ENCODE measurements at places on chromosomes 3 and 15.
A peak's percentile ranks its signal among the peaks of the same experiment; 100 is the strongest.

- no peak overlapping the region for H3K27ac ChIP-seq
- H3K4me3 ChIP-seq: no peak overlapping the region
- no peaks in the 10 kb centered on the region for H3K36me3 ChIP-seq
- DNase-seq: no peak
- no peaks in the 10 kb centered on the region for H3K27me3 ChIP-seq
Observed at GRCh38 chr15:79212589-79213157, 69.8 kb upstream of the ANKRD34C start.

DNA sequence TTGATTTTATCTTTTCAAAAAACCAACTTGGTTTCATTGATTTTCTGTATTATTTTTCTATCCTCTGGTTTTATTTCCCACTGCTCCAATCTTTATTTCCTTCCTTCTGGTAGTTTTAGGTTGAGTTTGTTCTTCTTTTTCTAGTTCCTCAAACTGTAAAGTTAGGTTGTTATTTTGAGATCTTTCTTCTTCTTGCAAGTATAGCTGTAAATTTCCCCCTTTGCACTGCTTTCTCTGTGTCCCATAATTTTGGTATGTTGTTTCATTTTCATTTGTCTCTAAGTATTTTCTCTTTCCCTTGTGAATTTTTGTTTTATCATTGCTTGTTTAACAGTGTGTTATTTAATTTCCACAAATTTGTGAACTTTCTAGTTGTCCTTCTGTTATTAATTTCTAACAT is 120.0 kb downstream of the PLD1 start:
- peaks cover 19% of the 10 kb centered on the region for H3K4me1 ChIP-seq
- peaks cover 11% of the 10 kb centered on the region for H3K36me3 ChIP-seq
- no peak overlapping the region for H3K4me3 ChIP-seq
- no peak overlapping the region for H3K27ac ChIP-seq
- DNase-seq: no peak

DNA sequence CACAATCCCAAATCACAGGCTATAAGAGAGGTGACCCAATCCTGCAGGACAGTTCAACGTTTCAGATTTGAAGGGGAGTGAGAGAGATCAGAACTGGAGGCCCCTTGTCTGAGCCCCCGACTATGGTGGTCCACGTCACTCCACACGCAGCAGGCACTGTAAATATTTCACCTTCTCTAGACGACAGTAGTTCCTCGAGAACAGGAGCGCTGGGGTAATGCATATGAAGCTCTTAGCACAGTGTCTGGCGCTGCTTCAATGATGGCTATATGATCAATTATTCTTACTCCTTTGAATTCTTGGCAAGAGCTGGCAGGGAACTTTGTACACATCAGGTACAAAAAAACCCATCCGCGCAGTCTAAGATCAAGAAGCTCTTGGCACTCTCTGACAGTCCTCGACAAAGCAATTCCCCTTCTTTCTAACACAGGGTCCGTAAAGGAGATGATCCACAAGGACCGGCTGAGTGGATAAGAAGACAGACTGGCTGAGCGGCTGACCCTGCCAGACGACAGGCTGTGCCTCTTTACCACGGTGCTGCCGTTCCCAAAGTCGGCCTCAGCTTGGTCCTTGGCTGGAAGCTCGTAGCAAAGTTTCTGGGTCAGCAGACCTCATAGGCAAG is 522 bp upstream of the NRROS start:
- no peak for DNase-seq
- H3K4me3 ChIP-seq: peak overlapping the region; percentile 47
- H3K27me3 ChIP-seq: no peaks in the 10 kb centered on the region
- peak overlapping the region; percentile 55 for H3K27ac ChIP-seq
- no peaks in the 10 kb centered on the region for H3K36me3 ChIP-seq

- H3K27me3 ChIP-seq: no peaks in the 10 kb centered on the region
- no peak overlapping the region for H3K4me3 ChIP-seq
- peaks cover 40% of the 10 kb centered on the region for H3K4me1 ChIP-seq
- H3K36me3 ChIP-seq: no peaks in the 10 kb centered on the region
- H3K27ac ChIP-seq: peak overlapping the region; percentile 3
Observed at GRCh38 chr15:57551715-57552677, 39.7 kb upstream of the MYZAP start.

DNA sequence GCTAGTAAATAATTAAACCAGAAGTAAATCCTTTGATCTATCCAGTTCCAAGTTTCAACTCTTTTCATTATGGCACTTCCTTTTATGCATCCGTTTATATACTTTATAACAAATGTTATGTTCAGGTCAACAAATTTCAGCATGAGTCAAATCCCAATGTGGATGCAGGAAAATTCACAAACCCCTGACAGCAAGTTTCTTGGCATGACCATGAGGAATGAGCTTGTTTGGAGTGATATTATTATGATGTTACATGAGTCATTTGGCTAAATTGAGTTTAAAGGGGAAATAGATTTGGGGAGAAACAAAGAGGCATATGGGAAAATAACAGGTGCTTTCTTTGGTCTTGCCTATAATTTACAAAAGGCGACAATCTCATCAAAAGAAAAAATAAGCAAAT is 32.1 kb upstream of the KCNMB2 start:
- DNase-seq: no peak
- H3K4me1 ChIP-seq: no peaks in the 10 kb centered on the region
- H3K27me3 ChIP-seq: no peaks in the 10 kb centered on the region
- no peak overlapping the region for H3K4me3 ChIP-seq
- no peak overlapping the region for H3K27ac ChIP-seq

Data from vagina (tissue), 2 donors.